Activated CD4-positive, alpha-beta T cell treated with anti-CD3 and anti-CD28 coated beads, Interleukin-2, Interleukin-6, amounts not matched to agents 100 ng/mL and 50 ng/mL, durations not matched to agents 16 hours and 8 hours (primary cell): ENCODE measurements at places on chromosomes 12 and 14.

DNA sequence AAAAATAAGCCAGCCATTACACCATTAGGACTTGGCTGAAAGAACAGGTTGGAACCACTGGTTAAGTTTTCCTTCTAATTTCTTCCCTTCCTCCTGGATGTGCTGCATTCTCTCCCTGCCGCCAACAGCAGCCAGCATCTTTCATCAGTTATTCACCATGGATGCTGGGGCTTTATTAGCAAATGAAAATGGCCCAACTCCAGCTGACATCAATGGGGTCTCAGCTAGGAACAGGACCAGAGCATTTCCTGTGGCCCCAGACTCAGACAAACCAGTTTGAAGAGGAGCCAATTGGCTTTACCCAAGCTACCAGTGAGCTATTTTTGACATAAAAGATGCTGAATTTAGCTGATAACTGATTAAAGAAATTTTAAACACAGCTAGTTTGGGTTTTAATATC is 26.0 kb upstream of the TBX5 start:
- no peak for DNase-seq

DNA sequence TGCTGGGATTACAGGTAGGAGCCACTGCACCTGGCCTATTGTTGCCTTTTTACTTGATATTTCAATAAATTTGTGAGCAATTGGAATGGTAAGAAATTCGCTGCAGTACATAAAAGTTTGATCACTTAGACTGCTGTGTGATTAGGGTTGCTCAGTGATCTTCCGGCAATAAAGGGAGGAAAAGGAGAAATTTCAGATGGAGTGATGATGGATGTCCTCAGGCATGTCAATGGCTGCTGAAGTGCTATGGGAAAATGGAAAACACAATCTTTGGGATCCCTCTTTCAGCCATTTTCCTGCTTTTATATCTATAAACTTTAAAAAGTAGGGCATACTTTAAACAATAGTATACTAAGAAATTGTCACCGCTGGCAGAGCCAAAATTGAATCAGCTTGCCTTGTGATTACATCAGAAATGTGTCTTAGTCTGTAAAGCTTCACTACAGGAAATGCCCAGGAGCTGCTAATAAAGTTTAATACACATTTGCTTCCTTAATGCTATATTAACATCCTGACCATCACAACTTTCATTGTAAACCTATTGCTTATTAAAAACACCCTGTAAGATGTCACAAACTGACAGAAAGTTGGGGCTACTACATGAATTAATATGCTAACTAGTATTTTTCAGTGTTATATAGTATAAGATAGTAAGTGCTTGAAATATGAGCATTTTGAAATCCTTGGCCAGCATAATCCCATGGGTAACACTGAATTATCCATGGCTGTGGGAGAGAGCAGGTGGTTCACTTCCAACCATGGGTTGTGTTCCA is 13.7 kb upstream of the FBXL14 start:
- DNase-seq: no peak

GRCh38 chr14:53855574-53855973 is 101.1 kb downstream of the BMP4 start:
- no peak for DNase-seq

GRCh38 chr12:130552483-130552996 is 163.6 kb downstream of the RIMBP2 start:
- DNase-seq: no peak

DNA sequence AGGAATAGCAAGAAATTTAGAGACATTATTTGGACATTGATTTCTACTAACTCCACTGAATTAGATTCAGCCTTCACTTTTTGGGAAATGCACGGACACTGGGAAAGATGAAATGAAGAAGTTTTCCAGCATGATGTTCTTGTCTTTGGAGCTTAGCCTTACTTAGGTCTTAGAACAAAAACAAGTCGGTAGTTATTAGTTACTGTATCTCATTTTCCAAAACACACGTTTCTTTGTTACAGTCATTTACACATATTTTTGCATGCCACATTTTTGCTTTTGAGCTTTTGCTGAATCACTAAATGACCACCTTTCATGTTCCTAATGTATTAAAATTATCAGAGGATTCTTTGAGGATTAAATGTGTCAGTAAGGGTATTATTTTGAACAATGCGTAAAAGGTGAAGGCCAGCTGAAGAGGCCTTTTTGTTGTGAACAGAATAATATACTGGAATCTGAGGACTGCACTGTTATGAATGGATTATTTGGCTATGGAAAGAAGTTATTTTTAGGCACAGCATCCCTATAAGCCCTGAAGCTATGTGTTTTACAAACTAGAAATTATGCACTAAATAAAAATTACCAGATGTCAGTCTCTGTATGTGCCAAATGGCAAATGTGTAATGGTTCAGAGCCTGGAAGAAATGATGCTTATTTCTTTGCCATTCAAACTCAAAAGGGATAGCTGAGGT is 138.2 kb downstream of the SRGAP1 start:
- no peak for DNase-seq

- DNase-seq: no peak
Measured at GRCh38 chr12:104997541-104997940, 11.4 kb downstream of the NOPCHAP1 start.
